ENCODE measurements at places on chromosomes 12 and 14. TPM values are rescaled to one million over a fixed set of nuclear protein-coding genes. Genes with fewer than 3 reads are reported as not detected.
A peak's percentile ranks its signal among the peaks of the same experiment; 100 is the strongest.

Gene FBLN5
- total RNA-seq = 2.0 TPM

Gene RNF212B
- not detected for total RNA-seq

Gene SYNDIG1L
- total RNA-seq = not detected

Gene KCNA5
- total RNA-seq = not detected

Gene CCDC38
- total RNA-seq = not detected

GRCh38 chr14:56224691-56225681 is 106.8 kb downstream of the PELI2 start:
- H3K27ac ChIP-seq = no peak overlapping the region
- no peaks in the 10 kb centered on the region for H3K36me3 ChIP-seq
- no peak for DNase-seq
- H3K4me3 ChIP-seq = no peak overlapping the region
- no peaks in the 10 kb centered on the region for H3K4me1 ChIP-seq

DNA sequence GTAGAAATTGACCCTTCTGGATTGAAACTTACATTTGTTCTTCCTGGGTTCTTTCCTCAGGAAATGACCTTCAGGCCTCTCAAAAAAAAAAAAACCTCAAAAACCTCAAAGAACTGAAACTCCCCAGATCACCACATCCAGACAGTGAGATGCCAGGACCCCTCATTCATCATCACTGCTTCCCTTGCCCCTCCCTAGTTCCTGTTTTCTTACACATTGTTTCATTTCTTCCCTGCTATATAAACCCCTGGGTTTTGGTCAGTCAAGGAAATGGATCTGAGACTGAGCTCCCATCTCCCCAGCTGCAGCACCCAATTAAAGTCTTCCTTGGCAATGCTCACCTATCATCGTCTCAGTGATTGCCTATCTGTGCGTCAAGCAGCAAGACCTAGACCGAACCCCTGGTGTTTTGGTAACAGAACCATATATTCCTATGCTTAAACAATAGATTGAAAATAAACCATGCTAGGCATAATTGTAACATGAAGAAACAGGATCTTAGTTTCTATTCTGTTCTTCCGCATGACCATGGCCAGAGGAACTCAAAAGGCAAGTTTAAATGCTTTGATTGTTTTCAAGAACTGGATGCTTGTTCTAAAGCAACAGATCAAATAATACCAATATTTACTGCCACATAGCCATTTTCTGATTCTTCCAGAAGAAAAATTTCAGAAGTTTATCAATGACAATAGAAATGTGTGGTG is 108.0 kb upstream of the MAX start:
- H3K27me3 ChIP-seq = no peaks in the 10 kb centered on the region
- peaks cover 10% of the 10 kb centered on the region for H3K36me3 ChIP-seq
- DNase-seq = peak; percentile 39

GRCh38 chr12:45517381-45517780 is 212.1 kb upstream of the ARID2 start:
- no peaks in the 10 kb centered on the region for H3K27me3 ChIP-seq
- no peak overlapping the region for H3K4me3 ChIP-seq
- no peak for DNase-seq
- no peak overlapping the region for H3K27ac ChIP-seq
- no peaks in the 10 kb centered on the region for H3K36me3 ChIP-seq
- H3K4me1 ChIP-seq = peaks cover 14% of the 10 kb centered on the region

DNA sequence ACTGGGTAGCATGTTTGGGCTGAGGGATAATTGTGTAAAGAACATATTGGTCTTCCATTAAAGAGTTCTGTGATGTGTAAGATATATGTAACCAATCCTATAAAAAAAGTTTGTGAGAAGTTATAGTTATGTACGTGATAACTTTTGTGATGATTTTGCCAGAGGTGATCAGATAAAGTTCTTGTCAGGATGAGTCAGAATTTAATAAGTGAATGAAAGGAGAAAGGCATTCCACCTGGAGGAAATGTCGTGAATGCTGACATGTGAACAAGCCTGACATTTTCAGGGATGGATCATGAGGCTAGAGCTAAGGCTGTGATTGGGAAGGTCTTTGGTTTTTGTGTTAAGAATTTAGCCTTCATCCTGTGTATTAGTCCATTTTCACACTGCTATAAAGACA is 241.5 kb downstream of the SNAPC1 start:
- H3K36me3 ChIP-seq = no peaks in the 10 kb centered on the region
- no peak for DNase-seq
- no peaks in the 10 kb centered on the region for H3K4me1 ChIP-seq
- no peak overlapping the region for H3K4me3 ChIP-seq

- H3K27ac ChIP-seq = no peak overlapping the region
- H3K4me1 ChIP-seq = peaks cover 9% of the 10 kb centered on the region
- H3K27me3 ChIP-seq = no peaks in the 10 kb centered on the region
- DNase-seq = no peak
- H3K36me3 ChIP-seq = peaks cover 26% of the 10 kb centered on the region
- H3K4me3 ChIP-seq = no peak overlapping the region
Measured at GRCh38 chr12:53539526-53539925, 32.2 kb upstream of the NPFF start.

GRCh38 chr12:31605531-31605930 is 14.6 kb upstream of the DENND5B start:
- H3K36me3 ChIP-seq = no peaks in the 10 kb centered on the region
- H3K4me3 ChIP-seq = no peak overlapping the region
- no peak for DNase-seq
- no peak overlapping the region for H3K27ac ChIP-seq
- H3K27me3 ChIP-seq = peaks cover 10% of the 10 kb centered on the region

DNA sequence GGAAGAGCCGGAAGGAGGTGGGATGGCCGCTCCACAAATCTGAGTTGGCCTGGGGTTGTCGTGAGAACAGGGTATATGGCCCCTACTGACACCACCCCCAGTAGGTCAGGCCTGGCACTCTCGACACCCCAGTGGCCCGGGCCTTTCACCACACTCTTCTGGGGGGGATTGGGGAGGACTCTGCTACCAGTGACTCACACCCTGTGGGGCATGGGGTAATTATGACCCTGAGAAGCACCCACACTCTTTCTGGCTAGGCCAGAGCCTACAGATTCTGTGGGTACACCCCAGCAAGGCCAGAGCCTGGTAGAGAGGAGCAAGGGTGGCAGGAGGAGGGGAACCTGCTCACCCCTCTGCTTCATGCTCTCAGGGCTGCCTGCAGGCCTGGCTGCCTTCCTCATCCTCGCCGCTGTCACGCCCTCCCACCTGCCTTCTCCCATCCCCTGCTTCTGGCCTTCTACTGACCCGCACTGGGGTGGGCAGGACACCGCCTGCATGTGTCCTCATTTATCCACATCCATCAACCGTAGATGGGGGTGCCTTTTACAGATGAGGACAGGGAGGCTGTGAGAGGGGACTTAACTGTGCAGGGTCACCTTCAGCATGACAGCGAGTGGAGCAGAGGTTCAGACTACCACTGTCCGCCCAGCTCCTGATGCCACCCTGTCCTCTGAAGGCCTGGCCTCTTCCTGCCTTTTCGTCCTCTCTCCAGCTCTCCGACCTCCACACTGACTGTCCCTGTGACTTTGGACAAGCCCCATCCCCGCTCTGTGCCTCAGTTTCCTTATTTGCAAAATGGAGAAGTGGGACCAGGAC is 18.4 kb downstream of the ASB2 start:
- H3K27me3 ChIP-seq = no peaks in the 10 kb centered on the region
- DNase-seq = no peak
- peaks cover 49% of the 10 kb centered on the region for H3K36me3 ChIP-seq
- peak overlapping the region; percentile 99 for H3K27ac ChIP-seq

GRCh38 chr12:118446247-118446646 is 69.9 kb downstream of the SUDS3 start:
- H3K4me1 ChIP-seq = no peaks in the 10 kb centered on the region
- H3K27me3 ChIP-seq = peaks cover 10% of the 10 kb centered on the region
- H3K36me3 ChIP-seq = no peaks in the 10 kb centered on the region
- DNase-seq = no peak
- no peak overlapping the region for H3K27ac ChIP-seq

DNA sequence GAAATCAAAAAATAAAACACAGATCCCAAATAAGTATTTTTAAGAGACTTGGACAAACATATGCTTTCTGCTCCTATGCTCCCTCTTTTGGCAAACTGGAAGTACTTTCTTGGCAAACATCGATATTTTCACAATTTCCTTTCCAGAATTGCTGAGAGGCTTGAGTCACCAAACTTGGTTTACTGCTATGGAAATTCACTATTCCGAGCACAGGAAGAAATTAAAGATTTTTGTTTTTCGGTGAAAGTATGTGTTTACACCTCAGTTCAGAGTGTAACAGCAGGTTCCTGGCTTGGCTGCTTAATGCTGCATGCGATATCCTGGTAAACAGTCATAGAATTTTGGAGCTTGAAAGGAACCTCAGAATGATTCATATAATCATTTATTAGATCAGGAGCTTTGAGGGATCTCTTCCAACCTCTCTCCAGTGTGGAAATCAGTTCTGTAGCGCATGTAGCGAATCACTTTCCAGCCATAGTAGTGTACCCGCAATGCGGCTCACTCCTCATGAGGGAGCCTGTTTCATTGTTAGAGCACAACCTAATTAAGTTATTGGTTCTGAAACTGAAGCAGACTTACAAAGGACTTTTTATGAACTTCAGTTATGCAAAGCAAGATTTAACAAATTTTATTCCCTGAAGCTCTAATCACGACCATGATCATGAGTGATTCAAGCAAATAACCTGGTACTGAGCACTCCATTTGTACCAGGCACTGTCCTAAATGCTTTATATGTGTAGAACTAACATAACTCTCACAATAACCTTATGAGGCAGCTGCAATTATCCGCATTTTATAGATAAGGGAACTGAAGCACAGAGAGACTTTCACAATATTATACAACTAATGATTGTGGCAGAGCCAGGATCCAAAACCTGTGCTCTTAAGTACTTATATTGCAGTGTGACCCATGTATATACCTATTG is 56.4 kb upstream of the ATP2A2 start:
- no peak overlapping the region for H3K4me3 ChIP-seq
- no peaks in the 10 kb centered on the region for H3K36me3 ChIP-seq
- H3K27me3 ChIP-seq = peaks cover 13% of the 10 kb centered on the region
- no peak for DNase-seq

DNA sequence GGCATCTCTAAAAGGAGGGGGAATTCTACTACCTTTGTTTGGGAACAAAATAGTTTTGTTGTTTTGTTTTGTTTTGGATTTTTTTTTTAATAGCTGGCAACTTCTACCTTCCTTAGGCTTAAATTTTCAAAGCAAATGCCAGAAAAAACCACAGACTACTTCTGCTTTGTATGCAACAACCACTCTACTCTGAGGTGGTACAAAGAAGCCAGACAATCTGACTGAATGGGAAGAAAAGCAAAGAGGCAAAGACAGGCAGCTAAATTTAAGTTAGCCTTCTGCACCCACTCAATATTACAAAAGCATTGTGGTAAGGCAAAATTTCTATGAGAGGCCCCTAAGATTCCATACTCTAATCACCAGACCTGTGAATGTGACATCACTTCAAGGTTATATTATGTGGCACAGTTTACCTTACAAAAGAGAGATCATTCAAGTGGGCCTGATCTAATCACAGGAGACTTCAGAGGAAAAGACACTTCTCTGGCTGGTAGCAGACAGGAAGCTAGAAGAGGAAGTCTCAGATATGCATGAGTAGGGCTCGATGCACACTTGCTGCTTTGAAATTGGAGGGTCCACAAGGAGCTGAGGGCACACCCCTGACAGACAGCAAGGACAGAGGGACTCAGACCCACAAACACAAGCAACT is 566.6 kb downstream of the RPS29 start:
- H3K4me1 ChIP-seq = no peaks in the 10 kb centered on the region
- no peak overlapping the region for H3K27ac ChIP-seq
- H3K27me3 ChIP-seq = no peaks in the 10 kb centered on the region

- no peak overlapping the region for H3K27ac ChIP-seq
- H3K36me3 ChIP-seq = no peaks in the 10 kb centered on the region
- DNase-seq = peak; percentile 39
- H3K27me3 ChIP-seq = no peaks in the 10 kb centered on the region
- no peak overlapping the region for H3K4me3 ChIP-seq
Measured at GRCh38 chr14:96100161-96101064, 61.3 kb downstream of the C14orf132 start.

GRCh38 chr12:130988751-130989150 is 35.0 kb downstream of the ADGRD1 start:
- no peak overlapping the region for H3K27ac ChIP-seq
- H3K4me1 ChIP-seq = no peaks in the 10 kb centered on the region
- H3K27me3 ChIP-seq = peaks cover 14% of the 10 kb centered on the region

Measured in activated CD4-positive, alpha-beta memory T cell treated with anti-CD3 and anti-CD28 coated beads, Interleukin-2, amount 10 ng/mL, durations not matched to agents 7 days and 5 days (primary cell).